Effector memory CD4-positive, alpha-beta T cell (primary cell): ENCODE measurements at places on chromosomes 2 and 18.

DNA sequence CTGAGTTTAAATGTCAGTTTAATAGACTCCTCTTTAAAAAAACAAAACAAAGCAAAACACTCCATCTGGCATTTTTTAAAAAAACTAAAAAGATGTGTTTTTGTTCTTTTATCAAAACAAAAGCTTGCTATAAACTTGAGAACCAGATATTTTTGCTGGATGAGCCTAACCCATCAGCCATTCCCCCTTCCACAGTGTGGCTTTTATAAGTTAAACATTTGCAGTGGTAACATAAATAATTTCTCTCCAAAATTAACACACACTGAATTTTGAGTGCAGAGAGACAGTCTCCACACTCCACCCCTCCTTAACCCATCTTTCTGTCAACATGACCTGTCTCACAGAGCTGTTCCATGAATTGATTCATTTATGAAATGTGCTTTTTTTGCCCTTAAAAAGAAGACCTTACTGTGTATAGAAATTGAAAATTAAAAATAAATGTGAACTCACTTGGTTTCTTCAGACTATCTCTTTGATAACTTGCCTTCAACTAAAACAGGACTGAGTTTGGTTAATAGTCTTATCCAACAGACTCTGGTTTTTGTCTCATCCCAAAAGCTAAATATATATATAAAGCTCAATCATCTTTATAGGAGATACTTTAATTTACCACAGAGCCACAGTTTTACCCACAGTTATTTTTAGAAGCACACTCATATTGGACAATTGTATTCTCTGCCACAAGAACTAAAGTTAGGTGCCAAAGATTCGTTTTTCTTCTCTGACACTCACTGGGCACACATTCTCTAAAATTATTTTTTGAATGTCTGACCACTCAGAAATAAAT lies 64.8 kb upstream of the STK39 start:
- DNase-seq: no peak

DNA sequence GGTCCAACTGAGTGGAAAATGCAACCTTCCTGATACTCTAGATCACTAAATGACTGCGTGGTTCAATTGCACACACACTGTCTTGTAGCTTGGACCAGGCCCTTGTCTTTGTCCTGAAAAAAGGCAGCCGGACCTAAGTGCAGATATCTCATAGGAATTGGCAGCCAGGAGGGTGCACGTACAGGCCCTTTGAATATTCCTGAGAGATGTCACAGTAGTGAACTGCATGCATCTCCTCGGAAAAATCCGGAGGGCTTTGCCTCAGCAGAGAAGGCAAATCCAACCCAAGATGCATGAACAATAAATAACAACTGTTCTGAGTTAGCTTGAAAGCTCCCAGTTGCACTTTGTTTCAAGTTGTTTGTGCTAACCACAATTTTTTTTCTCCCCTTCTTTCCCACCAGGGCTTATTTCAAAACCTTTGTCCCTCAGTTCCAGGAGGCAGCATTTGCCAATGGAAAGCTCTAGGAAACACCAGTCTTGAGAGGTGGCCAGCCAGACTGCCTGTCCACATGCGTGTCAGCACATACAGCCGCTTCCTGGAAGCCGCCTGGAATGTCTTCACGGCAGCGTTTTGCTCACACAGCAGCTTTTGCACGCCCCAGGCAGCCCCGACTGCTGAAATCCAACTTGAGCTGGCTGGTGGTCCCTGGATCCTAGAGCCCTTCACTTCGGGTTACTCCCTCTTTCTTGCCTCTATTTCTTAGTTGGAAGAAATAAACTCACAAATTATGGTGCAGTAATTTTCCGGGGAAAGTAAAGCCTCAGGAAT lies 54.4 kb upstream of the FOSL2 start:
- no peak for DNase-seq

DNA sequence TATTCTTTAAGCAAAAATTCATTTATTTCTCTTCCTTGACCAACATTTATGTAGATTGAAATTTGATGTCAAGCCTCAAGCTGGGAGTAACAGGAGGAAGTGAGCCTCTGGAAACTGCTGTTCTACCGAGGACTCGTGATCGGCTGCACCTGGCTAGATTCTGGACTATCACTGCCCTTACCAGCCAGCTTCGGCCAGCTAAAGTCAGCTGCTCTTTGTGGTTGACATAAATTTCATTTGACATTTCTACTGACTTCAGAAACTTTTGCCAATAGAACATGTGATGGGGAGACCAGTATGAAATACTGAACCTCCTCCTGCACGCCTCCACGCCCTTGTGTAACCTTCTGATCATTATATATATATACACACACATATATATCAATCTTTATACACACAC lies 74.2 kb upstream of the RGPD5 start:
- DNase-seq: no peak

- no peak for DNase-seq
Observed at GRCh38 chr2:182448371-182448770, 21.5 kb upstream of the PDE1A start.

- DNase-seq: no peak
Observed at GRCh38 chr2:168392024-168392423, 64.0 kb upstream of the CERS6 start.

DNA sequence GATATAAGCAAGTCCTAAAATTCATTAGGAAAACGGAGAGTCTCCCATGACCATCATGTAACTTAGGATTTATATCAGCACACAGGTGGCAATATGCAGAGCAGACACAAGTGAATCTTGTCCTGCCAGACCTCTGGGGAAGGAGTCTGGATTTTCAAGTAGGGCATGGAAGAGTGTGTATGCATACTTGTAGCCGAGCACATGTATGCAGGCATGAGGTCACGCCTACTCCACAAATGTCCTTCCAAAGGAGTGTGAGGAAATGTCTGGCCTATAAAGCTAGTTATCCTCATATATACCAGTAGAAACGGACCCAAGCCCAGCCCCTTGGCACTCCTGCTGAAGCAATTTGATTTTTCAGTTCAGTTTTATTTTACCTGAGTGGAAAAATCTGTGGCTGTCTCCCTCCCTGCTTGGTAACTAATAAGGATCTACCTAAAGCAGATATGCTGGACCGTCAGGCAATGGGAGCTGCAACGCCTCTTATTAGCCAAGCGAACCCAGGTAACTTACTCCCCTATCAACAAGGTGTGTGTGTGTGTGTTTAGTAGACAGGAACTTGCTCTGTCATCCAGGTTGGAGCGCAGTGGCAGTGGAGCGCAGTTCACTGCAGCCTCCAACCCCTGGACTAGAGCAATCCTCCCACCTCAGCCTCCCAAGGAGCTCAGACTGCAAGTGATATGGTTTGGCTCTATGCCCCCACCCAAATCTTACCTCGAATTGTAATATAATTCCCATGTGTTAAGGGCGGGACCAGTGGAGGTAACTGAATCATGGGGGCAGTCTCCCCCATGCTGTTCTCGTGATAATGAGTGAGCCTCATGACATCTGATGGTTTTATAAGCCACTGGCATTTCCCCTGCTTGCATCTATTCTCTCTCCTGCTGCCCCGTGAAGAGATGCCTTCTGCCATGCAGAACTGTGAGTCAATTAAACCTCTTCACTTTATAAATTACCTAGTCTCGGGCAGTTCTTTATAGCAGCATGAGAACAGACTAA lies 2.8 kb downstream of the STAT1 start:
- DNase-seq: no peak

DNA sequence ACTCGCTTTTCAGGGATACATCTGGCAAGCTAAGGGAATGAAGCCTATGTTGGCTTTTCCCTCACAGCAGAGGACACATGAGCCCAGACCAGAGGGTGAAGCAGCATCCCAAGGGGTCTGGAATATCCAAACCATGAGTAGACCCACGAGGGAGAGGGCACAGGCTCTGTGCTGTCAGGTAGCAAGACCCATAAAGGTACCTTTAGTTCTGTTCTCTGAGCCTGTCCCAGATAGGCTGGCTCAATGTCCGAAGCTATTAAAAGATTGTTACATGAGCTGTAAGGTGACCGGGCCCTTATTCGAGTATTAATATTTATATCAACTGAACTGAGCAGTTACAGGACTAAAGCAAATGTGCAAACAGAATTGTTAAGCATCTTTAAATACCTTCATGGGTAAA lies 52.2 kb downstream of the TPGS2 start:
- no peak for DNase-seq
